AG04449 (cell line): ENCODE measurements at places on chromosomes 16 and 17.

GRCh38 chr17:48278760-48279491 lies 151.1 kb downstream of the SKAP1 start:
- DNase-seq = no peak

- no peak for DNase-seq
Measured at GRCh38 chr16:1871974-1872635, at the start of gene MEIOB. TSS of gene MEIOB (minus strand) at chr16:1872164. CDS start at chr16:1868175, 3,989 bp downstream.

DNA sequence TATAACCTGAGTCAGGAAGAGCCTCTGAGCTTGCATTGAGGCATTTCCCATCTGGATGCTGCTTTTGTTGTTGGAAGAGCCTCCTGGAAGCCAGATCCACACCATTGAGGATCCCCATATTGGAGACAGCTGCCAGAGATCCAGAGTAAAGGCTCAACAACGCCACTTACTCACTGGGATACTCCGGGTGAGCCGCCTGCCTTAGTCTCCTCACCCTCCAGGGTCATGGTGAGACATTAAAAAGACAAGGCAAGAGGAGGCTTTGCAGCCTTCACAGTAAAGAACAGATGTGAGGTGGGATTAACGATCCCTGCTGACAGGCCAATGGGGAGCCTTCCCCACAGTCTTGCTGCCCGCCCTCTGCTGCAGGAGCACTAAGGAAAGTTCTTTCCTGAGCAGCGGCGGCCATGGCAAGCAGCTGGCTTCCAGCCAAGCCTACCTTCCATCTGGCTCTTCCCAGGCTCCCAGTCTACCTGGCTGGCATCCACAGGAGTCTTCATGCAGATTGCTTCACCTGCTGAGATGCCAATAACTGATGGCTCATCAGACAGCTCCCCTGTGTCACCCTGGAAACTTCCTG lies 198.5 kb downstream of the CYLD start:
- DNase-seq = no peak

- DNase-seq = no peak
Measured at GRCh38 chr16:57730771-57731730, 4.5 kb upstream of the KATNB1 start.

DNA sequence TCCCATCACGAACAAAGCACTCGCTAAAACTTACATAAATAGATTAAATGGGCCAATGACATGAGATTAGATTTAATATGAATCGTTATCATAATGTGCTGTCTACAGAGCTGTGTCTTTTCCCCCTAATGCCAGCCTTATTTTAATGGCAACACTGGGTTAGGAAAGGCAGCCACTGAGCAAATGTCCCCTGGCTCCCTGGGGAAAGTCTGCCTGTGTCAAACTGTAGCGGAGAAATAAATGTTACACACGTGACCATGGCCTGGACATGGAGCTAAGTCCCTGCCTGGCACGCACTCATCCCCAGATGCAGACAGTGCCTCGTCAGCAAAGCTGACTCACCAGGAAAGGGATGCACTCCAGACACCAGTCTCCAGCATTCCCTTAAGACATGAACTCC lies 61.3 kb upstream of the SDK2 start:
- peak; percentile 29 for DNase-seq

DNA sequence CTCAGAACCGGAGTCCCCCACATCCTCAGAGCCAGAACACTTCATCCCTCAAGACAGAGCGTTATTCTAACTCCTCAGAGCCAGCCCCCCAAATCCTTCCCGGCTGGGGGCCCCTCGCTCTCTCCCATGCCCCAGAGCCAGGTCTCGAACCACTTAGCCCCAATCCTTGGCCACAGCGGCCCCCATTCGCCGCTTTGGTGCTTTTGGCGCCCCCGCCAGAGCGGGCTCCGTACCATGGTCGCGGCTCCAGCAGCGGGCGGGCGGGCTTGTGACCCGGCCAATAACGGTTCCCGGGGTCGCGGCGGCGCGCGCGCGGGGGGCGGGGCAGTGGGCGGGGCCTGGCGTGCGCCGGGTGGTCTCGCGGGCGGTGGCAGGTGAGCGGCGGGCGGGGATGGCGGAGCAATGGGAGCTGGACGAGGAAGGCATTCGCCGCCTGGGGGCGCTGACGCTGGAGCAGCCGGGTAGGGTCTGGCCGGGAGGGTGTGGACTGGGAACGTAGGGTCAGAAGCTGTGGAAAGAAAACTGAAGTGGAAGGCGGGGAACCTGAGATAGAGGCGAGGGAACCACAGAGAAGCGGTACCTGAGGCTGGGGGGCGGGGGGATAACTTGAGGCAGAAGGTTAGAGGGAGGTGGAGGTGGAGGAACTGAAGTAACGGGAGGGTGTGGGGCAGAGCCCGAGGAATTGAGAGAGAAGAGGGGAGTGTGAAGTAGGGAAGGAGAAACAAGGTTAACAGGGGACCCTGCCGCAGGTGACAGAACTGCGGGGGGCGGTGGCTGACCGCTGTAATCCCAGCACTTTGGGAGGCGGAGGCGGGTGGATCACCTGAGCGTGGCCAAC lies at the start of the genes KCTD19 and LRRC36:
Gene KCTD19, minus strand, starts transcription at position 270 of the 838 bp plus-strand sequence. Its CDS starts 34 bp downstream, at position 236.
Gene LRRC36, plus strand, starts transcription at position 344 of the 838 bp plus-strand sequence. Its CDS starts 48 bp downstream, at position 392.
- DNase-seq = no peak

DNA sequence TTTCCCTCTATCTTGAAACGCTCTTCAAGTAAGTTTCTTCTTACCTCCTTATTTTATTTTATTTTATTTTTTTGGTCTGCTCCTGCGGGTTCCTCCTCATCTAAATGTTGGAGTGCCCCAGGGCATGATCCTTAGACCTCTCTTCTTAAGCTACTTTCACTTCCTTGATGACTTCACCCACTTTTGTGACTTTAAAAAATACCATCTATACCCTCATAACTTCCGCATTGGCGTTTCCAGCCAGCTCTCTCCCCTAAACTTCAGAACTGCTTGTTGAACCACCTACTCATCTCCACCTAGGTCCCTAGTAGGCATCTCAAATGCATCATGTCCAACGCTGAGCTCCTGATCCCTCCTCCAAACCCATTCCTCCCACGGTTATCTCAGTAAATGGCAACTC lies 51.4 kb upstream of the NFAT5 start:
- no peak for DNase-seq

GRCh38 chr16:17251496-17251895 lies 219.3 kb downstream of the XYLT1 start:
- no peak for DNase-seq

DNA sequence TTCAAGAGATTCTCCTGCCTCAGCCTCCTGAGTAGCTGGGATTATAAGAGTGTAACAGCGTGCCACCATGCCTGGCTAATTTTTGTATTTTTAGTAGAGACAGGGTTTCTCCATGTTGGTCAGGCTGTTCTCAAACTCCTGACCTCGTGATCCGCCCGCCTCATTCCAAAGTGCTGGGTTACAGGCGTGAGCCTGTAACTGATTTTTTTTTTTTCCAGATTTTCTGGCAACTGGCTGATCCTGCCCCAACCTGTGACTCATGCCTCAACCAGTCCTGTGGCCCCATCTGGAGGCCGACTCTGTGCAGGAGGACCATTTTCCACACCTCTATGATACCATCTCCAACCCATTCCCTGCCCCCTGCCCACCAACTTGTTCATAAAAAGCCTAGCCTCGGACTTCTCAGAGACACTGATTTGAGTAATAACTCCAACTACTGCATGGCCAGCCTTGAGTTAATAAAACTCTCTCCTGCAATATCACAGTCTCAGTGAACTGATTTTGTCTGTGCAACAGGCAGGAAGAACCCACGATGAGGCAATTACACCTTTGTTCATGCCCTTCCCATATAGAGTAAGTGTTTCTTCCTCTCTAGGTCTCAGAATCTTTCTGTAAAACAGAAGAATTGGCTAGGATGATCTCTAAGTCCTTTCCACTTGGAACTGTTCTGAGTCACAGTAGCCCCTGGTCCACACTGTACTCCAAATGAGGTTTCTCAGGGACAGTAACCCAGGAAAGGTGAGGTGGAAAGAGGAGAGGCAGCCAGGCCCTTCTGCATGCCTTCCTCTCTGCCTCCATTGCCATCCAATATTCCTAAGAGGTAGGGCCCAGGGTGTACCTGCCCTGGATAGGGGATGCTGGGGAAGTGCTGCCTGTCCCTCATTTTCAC lies 8.8 kb upstream of the CNOT1 start:
- peak; percentile 63 for DNase-seq

DNA sequence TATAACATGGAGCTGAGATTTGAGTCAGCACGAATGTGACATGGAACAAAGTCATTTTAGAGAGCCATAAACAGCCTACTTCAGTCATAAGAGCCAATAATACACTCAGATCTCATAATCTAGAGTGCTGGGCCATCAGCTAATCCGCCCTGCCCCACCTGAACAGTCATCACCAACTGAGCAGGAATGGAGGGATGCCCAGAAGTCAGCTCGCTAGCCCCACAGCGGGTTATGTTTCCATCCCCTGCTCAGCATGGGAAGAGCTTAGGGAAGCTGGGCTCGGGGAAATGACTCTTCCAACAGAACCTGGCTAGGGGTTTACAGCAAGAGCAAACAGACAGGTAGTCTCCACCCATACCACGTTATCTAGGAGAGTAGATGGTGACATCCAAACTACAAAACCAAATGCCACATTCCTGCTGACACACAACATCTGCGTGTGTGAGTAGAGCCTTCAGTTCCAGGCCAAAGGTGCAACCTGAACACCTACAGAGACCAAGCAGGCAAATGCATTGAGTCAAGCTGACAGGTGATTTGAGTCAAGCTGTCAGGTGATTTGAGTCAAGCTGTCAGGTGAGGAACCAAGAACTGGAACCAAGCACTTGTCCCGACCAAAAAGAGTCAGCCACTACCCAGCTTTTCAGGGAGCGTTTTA lies 2.0 kb downstream of the TMEM11 start:
- DNase-seq = no peak

- DNase-seq = no peak
Measured at GRCh38 chr17:48715496-48716399, 6.6 kb downstream of the PRAC1 start.

- DNase-seq = no peak
Measured at GRCh38 chr16:4634768-4635167, 10.1 kb downstream of the MGRN1 start.

GRCh38 chr16:2473446-2473926 lies 1.4 kb upstream of the TBC1D24 start:
- no peak for DNase-seq

- no peak for DNase-seq
Measured at GRCh38 chr16:53495325-53495724, 7.7 kb downstream of the AKTIP start.

DNA sequence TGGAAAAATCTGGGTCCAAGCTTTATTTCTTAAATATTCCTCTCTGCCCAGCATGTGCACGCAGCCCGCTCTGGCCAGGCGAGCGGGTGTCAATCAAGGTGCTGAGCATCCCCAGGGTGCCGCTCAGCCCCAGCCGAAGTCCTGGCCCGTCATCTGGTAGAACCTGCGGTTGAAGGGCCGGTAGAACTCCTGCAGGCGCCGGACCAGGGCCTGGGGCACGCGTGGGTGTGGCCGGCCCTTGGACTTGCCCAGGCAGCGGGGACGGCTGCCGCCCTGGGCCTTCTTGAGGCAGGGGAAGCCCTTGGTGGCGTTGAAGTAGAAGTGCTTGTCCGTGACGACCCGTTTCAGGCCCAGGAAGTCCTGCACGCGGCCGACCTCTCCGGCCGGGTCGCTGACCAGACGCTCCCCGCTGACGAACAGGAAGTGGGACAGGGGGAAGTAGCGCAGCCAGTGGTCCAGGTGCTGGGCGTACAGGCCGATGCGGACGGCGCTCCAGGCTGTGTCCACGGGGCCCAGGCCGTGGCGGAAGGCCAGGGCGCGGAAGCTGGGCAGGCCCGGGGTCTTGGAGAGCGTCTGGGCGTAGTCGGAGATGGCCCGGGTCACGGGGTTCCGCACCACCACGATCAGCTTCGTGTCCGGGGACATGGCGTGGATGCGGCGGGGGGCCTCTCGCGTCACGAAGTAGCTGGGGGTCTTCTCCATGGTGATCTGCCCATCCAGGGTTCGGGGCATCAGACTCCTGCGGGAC lies 6.6 kb downstream of the HS3ST6 start:
- no peak for DNase-seq

- DNase-seq = no peak
Measured at GRCh38 chr17:79506955-79507354, 103.9 kb downstream of the RBFOX3 start.

- DNase-seq = no peak
Measured at GRCh38 chr17:76614912-76615617, 28.5 kb downstream of the ST6GALNAC1 start.

- DNase-seq = no peak
Measured at GRCh38 chr17:63291258-63291657, 154.8 kb downstream of the CYB561 start.

GRCh38 chr16:1414532-1415260 lies at the start of gene UNKL:
TSS of gene UNKL (minus strand) at chr16:1414704. CDS start at chr16:1414691, 13 bp downstream.
- no peak for DNase-seq

- no peak for DNase-seq
Measured at GRCh38 chr16:88805340-88805715, 1.7 kb downstream of the CDT1 start.
